Epithelial cell of esophagus (primary cell): ENCODE measurements at places on chromosomes 2 and 18.

DNA sequence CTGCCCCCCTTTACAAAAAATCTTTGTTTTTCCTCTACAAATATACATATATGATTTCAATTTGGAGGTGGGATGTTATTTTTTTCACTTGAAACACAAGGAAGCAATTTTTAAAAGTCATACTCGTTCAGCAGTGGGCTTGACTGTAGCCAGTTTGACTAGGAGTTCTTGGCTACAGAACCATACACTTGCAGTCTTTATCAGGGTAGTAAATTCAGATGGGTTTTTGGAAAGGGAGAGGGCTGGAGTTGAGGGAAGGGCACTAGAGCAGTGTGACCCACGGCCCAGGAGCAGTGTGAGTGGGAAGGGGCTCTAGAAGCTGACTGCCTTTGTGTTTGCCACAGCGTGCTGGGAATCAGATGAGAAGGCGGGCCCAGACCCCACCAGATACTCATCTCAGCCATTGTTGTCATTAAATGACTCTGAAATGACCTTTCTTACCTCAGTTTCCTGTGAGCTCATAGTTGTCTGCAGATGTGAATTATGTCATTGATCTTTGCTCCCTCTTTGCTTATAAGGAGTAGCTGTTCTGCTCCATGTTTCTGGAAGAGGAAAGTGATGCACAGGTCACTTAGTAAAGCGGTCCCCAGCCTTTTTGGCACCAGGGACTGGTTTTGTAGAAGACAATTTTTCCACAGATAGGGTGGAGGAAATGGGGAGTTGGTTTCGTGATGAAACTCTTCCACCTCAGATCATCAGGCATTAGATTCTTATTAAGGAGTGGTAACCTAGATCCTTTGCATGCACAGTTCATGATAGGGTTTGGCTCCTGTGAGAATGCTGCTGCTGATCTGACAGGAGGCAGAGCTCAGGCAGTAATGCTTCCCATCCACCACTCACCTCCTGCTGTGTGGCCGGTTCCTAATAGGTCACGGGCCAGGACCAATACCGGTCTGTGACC lies 116.8 kb downstream of the SPTBN1 start:
- DNase-seq = peak; percentile 60

DNA sequence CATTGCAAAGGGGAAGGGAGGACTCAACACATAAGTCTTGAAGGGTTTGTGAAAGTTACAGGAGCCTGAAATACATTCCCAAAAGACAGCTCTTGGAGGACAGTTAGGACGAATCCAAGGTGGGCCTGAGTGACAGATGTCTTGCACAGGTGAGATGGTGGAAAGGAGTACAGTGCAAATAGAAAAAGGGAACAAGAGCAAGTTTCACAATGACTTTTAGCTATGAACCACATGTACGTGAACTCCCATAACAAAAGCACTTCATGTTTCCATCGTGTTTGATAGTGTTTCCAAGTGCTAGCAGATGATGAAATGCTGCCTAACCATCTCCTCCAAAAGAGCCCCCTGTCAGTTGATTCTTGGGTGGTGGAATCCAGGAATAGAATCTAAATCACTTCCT lies 1.8 kb downstream of the IL18RAP start:
- no peak for DNase-seq

DNA sequence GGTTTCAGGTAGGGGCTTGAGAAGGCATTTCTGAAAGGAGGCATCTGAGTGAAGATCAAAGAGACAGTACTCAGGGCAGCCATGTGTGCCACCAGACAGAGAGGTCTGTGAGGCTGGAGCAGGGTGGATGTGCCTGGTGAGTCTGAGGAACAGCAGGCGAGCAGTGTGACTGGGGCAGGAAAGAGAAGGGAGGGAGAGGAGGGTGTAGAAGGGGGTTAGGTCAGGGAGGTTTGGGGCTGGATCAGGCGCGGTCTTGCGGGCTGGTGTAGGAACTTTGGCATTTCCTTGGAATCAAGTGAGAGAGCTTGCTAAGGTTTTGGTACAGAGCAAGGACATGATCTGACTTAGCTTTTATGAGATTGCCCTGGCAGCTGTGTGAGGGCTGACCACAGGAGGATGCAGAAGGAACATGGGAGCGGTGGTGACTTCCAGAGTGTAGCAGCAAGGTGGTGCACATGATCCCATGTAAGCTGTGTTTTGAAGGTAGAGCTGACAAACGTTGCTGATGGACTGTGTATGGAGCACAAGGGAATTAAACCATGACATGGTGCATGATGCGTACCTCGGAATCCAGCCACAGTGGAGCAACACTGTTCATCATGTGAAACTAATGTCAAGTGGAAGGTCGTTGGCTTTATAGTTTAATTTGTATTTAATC lies 13.9 kb downstream of the RAB31 start:
- no peak for DNase-seq

DNA sequence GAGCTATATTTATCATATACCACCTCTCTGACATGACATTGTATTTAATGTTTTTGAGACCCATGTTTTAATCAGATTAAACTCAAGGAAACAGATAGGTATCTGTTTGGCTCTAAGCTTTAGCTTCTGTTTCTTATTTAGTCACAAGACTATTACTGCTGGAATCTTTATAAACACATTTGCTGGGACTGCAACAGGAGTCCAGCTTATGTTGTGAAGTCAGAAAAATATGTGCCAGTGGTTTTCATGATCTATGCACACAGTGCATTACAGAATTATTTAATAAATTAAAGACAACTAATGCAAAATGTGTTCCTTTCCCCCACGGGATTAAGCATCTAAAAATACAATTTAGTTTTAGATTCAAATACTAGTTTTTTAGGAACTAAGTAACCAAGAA lies 338.9 kb downstream of the ZEB2 start:
- no peak for DNase-seq

GRCh38 chr2:239496700-239497099 lies 95.9 kb upstream of the HDAC4 start:
- no peak for DNase-seq

DNA sequence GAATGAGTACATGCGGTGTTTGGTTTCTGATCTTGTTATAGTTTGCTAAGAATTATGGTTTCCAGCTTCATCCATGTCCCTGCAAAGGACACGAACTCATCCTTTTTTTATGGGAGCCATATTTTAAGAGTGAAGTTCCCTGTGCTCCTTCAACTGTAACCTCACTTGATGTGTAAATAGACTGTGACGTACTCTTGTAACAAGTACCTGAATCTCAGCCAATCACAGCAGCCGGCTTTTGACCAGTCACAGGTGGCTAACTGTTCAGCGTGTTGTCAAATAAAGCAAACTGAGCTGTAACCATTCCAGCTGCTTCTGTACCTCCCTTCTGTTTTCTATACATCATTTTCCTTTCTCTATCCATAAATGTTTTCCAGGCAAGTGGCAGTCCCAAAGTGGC lies 774.3 kb upstream of the HS6ST1 start:
- DNase-seq = no peak

DNA sequence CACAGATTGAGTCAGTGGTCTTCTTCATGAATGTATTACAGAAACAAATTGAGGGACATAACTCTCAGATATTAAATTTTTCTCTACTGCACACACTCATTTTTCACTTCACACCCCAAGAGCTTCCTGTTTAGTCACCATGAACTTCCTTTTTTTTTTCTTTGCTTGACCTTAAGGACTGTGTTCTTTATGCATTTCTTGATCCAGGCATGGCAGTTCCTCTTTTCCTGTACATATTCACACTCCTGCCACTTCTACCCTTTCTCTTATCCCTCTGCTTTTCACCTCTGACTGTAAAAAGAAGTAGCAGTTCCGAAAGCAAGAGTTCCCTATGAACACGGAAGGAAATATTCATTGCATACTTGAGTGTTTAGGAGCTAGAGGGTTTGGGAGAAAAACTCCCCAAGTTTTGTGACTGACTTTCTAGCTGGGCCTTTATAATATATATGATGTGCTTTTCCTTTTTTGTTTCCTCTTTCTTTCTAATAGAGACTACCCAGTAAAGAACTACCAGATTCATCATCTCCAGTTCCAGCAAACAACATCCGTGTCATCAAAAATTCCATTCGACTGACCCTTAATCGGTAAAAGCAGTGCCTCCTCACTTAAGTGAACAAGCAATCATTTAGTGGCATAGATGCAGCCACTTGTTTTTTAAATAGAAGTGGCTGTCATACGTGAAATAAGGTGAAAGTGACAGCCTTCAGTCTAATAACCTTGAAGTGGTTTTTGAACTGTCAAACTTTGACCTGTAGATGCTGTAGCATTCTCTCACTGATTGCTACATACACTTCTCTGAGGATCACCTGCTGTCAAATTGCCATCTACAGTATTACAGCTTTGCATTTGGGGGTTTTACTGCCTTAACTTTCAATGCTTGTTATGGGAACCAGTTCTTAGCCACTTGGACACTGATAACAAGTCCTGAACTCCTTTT lies 40.8 kb downstream of the PAPOLG start:
- no peak for DNase-seq

DNA sequence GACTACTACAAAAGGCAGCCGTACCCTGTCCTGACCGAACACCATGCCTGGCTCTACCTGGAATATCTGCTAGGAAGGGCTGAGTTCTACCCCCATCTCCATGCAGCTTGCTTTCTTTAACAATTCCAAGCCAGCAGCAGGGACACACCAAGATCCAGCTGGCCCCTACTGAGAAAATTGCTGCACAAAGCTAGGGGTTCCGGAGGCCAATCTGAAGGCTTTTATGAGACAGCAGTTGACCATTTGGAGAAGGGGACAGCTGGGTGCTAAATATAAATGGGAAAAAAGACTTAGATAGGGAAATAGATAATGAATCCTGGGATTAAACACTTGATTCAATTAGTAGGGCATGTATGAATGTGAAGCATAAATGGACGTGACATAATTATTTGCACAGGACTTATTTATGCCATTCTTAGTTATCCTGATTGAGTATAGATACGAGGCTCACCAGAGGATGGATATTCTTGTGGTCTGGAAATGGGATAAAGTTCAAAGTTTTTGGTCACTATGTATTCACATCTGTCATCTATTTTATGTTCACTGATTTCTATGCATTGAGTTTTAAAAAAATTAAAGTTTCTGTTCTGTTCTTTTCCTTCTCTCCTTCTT lies 204.0 kb downstream of the ZNF521 start:
- DNase-seq = no peak

DNA sequence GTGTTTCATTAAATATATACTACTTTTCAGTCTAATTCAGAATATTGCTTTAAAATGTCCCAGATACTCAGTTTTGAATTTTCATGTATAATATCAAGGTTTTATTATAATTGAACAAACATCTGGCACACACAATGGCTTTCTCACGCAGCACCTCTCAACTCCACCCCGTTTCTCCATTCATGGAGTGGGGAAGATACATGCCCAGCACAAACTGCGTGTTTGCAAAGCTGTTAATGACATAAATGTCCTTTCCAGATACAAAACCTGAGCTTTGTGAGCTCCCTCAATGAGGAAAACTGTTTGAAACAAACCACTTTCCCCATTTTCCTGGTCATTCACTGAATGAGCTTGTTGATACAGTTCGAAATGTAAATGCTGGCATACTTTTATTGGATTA lies 150.3 kb upstream of the RASGRP3 start:
- no peak for DNase-seq

- DNase-seq = no peak
These were observed 135.1 kb upstream of the KLF7 start for GRCh38 chr2:207300817-207301216.

DNA sequence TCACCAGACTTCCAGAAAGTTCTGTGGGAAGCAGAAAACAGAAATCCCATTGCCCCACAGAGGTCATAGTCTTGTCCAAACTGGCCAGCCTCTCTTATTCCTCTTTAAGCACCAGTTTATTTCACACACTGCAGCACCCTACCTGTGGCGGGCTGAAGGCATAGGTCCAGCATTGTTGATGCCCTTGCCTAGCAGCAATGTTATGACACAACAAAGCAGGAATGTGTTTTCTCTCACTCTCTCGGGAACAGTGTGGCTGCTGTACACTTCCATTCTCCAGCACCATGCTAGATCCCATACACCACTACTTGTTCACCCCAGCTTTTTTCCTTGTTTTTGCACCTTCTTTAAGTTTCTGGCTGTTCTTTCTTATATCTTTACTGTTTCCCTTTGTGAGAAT lies 181.6 kb downstream of the DNAH6 start:
- peak; percentile 20 for DNase-seq

- DNase-seq = no peak
These were observed 194.6 kb upstream of the MEIS1 start for GRCh38 chr2:66240286-66240685.

GRCh38 chr2:123715467-123715982 lies 309.6 kb upstream of the CNTNAP5 start:
- DNase-seq = peak; percentile 63

GRCh38 chr18:79241755-79242154 lies 154.0 kb upstream of the NFATC1 start:
- DNase-seq = no peak

GRCh38 chr2:119914266-119914665 lies 98.6 kb upstream of the EPB41L5 start:
- no peak for DNase-seq

- peak; percentile 74 for DNase-seq
These were observed 20.4 kb upstream of the IL1R1 start for GRCh38 chr2:102122115-102122514.

DNA sequence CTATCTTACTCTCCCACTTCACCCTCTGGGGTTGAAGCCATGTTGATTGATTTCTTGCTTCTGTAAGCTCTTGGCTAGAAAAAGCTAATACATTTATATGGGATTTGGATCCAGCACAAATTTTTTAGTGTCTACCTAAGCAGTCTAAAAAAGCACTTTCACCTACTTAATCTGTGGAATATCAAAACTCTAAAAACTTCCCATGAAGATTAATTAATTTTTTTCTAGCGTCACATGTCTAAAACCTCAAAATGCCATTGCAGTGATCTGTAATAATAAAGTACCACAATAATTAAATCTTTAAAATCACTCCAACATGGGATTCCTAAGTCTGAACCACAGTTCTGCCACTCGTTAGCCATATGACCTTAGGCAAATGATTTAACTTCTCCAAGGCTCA lies 180.1 kb downstream of the EN1 start:
- DNase-seq = no peak

DNA sequence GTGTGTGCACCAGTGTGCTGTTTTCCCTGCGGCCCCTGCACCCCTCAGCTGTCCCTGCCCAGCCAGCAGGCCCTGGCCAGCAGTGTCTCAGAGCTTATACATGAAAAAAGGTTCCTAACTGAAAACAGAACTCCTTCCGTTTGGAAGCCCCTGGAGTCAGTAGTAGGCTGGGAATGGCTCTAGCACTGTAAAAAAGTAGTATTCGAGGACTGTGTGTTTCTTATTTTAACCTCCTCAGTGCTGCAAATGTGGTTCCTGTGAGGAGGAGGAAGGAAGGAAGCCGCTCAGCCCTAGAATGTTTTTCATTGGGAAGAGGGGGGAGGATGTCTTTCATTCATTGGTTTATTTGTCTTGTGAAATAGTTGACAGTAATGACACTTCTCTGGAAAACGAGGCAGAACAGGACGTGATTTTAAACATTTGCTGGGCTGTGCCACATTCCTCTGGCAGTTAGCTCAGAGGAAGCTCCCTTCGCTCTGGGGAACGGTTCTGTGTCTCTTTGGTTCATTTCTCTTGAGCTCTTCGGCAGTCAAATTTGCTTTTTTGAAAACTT lies 103.5 kb downstream of the SPTBN1 start:
- peak; percentile 89 for DNase-seq

DNA sequence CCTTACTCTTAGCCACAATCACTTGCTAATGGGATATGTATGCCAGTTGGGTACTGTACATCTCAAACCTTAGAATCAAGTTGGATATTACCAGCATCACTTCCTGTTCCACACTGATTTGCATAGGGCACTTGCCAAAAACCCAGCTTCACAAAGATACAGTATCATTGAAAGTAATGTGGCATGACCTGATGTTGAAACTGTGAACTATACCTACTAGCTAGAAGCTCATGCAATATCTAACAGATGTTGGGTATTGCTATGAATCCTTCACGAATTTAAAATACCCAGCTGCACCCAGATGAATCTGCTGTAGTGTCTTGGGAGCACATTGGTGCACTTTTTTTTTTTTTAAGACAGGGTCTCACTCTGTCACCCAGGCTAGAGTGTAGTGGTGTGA lies 6.5 kb upstream of the STAMBP start:
- no peak for DNase-seq
